Activated T-cell treated with anti-CD3 and anti-CD28 coated beads, Interleukin-2, amount 50 U/mL, for 1 hour (primary cell): ENCODE measurements at places on chromosomes 12 and 14.
A peak's percentile ranks its signal among the peaks of the same experiment; 100 is the strongest.

GRCh38 chr12:72995616-72996015 lies 723.4 kb downstream of the TRHDE start:
- no peak for DNase-seq

GRCh38 chr12:84036912-84037311 lies 875.7 kb downstream of the SLC6A15 start:
- no peak for DNase-seq

DNA sequence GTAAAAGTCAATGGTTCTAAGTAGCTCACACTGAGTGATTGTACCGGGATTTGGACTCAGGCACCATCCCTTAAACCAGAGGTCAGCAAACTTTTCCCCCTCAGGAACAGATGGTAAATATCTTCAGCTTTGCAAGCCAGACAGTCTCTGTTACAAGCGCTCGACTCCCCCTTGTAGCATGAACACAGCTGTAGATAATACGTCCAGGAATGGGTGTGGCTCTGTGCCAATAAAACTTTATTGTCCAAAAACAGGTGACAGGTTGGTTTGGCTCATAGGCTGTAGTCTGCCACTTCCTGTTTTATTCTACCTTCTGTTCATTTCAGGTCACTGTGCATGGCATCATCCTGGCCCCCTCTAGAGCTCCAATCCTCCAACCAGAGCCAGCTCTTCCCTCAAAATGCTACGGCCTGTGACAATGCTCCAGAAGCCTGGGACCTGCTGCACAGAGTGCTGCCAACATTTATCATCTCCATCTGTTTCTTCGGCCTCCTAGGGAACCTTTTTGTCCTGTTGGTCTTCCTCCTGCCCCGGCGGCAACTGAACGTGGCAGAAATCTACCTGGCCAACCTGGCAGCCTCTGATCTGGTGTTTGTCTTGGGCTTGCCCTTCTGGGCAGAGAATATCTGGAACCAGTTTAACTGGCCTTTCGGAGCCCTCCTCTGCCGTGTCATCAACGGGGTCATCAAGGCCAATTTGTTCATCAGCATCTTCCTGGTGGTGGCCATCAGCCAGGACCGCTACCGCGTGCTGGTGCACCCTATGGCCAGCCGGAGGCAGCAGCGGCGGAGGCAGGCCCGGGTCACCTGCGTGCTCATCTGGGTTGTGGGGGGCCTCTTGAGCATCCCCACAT lies 7.6 kb downstream of the BDKRB1 start:
- DNase-seq: no peak

- no peak for DNase-seq
Measured at GRCh38 chr12:132046561-132046960, 96.8 kb downstream of the EP400 start.

GRCh38 chr14:100413699-100414098 lies 90.6 kb downstream of the SLC25A47 start:
- DNase-seq: no peak

DNA sequence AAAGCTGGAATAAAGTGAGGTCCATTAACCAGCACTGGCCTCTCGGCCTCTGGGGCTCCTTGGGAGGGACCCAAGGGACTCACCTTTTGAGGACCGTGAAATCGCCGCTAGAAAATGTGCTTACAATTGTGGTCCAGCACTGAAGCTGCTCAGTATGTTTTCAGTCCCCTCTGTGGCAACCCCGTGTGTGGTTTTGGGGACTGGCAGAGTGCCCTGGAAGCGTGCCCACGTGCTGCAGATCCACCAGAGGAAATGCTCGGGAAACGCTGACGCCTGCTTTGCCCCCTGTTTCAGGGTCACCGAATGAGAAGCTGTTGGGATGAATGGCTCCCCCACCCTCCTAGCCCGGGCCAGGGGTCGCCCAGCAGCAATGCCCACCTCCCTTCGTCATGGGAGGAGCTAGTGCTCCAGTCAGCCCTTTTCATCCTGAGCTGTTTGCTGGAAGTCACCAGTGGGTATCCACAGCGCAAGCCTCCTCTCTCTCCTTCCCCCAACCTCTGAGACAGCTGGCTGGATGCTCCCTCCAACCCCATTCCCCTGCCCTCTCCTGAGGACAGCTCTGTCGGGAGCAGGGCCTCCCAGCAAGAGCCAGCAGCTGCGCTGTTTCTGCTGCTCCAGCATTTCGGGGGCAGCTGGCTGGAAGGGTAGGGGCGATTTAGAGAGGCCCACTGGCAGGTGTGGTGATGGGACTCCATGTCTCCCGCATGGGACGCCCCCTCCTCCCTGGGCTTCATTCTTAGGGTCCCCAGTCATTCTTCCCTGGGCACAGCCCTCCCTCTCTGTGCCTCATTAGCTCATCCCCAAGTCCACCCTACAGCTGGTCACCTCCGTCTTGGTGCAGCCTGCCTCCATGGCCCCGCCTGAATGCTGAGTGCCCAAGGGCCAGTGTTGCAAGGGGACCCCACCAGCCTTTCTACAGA lies 33.2 kb upstream of the PPP1R13B start:
- peak; percentile 38 for DNase-seq

DNA sequence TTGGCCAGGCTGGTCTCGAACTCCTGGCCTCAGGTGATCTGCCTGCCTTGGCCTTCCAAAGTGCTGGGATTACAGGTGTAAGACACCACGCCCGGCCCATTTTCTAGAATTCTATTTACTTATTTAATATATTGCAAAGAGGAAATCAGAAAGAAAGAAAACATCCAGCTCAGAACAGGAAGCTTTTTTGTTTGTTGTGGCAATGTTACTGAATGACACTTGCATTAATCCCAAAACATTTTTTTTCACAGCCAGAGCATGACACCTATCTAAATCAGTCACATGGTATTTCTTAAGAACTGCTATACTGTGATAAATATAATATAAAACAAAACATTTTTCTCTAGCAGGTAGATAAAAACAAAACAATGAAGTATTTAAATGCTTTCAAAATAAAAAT lies 12.6 kb downstream of the CFL2 start:
- DNase-seq: no peak

- no peak for DNase-seq
Measured at GRCh38 chr12:77723308-77723707, 107.4 kb upstream of the NAV3 start.

DNA sequence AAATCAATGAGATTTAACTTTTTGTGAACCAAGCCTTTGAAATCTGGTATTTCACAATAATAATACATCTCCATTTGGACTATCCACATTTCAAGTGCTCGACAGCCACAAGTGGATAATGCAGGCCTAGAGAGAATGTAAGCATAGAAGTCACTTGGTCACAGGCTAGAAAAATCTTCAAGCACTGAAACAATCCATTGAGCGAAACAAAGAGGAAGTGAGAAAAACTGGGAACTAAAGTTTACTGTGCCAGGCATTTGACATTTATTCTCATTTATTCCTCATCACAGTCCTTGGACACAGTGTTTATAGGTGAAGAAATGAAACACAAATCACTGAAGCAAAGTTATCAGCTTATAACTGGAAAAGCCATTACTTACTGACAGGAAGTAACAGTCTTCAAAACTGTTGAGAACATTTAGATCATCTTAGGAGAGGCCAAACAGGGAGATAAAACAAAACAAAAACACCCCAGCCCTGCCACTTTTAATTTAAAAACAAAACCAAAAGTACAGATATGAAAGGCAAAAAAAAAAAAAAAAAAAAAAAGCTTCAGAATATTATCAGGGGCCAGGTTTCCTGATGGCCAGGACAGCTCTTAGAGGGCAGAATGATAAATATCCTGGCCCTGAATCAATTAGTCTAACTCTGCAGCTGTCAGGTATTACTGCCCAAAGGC lies 29.2 kb downstream of the GNS start:
- no peak for DNase-seq

DNA sequence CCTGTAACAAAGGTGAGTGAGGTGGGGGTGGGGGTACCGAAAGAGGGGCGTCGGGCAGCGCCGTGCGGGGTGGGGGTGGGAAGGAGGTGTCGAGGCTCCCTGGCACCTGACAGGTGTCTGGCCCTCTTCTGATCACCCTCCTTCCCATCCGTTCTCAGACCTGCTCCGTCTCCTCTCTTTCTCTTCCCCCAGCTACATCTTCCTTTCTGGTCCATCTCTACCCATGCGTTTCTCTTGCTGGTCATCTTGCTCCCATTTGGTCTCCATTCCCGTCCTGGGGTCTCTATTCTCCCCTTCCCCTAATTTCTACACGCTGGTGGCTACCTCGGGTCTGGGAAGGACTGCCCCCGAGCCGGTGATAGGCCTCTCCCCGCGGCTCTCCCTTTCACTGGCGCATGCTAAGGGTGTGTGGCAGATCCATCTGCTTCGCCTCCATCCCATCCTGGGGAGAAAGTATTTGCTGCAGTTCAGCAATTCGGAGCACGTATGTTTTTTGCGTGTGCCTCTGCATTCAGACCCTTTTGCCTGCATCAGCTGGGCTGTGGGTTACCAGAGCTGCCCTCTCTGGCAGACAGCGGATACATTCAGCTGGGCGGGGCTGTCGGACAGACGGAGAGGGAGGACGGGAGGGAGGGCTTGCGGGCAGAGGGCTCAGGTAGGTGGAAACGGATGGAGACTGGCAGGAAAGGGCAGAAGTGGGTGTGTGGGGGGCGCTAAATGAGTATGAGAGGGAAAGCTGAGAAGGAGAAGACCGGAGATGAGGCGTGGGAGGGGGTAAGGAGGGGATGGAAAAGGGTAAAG lies 730 bp downstream of the CLSTN3 start:
- peak; percentile 51 for DNase-seq

DNA sequence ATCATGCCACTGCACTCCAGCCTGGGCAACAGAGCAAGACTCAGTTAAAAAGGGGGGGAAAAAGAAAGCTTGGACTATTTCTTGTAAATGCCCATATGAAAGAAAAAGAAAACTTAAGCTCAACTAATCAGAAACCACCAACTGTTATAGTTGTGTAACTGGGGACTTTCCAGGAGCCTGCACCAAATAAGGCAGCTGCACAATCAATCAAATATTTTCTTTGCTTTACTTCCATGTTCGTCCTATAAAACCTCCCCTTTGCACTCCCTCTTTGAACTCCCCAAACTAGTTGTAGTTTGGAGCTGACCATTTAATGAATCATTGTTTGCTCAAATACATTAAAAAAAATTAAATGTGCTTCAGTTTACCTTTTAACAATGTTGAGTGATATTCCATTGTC lies 54.9 kb downstream of the OTOGL start:
- DNase-seq: no peak

DNA sequence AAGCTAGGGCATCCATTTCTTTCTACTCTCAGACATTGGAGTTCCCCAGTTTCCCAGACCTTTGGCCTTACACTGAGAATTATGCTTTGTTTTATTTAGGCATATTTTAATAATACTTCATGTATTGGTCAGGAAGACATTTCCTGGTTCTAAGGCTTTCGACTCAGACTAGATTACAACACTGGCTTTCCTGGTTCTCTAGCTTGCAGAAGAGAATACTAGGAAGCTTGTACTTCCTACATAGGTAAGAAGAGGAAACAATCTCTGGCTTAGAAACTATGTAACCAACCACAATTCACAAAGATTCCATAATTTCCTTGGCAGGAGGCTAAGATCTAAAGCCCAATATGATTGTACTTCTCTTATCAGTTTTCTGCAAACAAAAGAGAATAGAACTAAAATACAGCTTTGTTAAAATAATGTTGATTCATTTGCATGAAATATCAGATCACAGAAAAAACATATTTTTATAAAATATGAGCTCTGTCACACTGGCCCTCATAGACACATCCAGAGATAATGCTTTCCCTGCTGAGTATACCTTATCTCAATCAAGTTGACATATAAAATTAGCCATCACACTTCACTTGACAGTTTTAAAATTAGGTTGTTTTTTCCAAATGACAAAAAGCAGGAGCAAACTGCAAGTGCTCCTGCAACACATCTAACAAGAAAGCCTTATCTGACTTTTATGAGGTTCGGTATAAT lies 30.5 kb downstream of the CLEC2D start:
- DNase-seq: no peak

DNA sequence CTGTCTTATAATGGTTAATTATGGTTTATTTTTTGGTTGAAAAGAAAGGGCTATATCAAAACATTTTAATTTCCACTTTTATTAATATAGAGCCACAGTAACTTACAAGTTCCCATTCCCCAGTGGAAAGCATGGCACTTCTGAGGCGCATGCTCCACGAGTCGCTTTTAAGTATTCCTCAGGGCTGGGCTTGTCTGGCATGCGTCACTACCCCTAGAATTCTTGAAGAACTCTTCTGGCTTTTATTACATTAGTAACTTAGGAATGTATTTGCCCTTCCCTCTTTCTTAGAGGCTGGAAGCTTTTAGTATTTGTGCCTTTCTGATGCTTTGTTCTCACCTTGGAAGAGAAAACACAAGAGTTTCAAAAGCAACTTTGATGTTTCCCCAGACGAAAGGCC lies 81.1 kb downstream of the ESR2 start:
- DNase-seq: no peak

DNA sequence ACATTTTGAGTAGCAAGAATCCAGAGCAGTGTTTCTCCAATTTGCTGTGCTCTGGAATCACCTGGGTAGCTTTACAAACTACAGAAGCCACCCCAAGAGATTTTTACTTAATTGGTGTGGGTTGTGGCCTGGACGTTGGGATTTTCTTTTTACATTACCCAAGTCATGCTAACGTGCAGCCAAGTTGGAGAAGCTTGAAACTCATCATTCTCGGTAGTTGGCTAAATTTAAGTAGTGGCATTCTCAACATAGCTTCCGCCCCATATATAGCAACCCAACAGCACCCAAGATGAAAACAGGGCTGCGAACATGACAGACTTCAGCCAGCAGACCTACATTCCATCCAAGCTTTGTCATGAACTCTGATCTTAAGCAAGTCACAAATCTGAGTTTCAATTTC lies 25.0 kb downstream of the DAD1 start:
- no peak for DNase-seq

DNA sequence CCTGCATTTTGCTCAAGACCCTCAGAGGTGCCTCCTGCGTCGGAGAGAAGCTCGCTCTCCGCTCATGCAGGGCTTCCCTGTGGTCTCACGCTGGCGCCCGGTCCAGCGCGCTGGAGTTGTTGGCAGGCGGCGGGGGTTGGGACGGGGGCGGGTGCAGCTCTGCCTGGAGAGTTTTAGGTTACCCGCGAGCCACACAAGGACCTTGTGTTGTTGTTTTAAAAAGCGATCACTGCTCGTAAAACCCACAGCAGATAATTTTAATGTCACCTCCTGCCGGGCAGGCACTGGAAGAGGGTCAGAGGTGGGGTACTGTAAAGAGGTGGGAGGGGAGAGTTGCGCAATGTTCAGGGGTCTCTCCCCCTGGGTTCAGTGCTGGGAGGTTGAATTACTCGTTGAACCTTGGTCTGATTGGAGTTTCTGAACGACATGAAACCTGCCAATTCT lies 850 bp downstream of the SMOC1 start:
- DNase-seq: no peak

- DNase-seq: peak; percentile 27
Measured at GRCh38 chr12:68451261-68452077, 119.3 kb upstream of the MDM1 start.

GRCh38 chr12:13368971-13369370 lies 172.4 kb downstream of the EMP1 start:
- DNase-seq: no peak
